ENCODE measurements at places on chromosomes 7 and 10.
A peak's percentile ranks its signal among the peaks of the same experiment; 100 is the strongest.

DNA sequence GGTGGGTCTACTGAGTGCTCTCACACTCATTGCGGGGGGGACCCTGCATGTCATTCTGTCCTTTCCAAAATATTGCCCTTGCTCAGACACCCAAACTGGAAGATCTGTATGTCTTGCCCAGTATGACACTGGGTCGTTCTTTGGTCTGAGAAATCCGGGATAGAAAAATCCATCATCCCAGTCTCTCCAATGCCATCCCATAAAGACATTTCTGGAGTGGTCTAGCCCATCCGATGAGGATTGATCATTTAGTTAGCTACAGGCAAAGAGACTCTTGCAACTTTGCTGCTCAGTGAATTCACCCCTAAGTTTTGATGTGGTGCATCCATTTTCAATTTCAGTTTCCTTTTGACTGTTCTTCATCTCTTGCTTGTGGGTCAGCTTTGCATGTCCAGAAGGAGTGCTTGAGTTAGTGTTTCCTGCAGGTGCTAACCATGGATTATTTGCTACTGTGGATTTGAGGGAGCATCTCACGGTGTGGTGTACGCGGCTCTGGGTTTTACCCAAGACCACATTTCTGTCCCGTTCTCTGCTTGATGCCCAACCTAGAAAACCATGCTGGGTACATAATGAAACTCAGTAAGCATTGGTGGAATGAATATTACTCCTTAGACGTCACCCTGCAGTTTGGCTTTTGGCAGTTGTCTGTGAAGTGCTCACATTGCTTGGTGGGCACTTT lies 247.0 kb upstream of the MKI67 start:
- DNase-seq: no peak

DNA sequence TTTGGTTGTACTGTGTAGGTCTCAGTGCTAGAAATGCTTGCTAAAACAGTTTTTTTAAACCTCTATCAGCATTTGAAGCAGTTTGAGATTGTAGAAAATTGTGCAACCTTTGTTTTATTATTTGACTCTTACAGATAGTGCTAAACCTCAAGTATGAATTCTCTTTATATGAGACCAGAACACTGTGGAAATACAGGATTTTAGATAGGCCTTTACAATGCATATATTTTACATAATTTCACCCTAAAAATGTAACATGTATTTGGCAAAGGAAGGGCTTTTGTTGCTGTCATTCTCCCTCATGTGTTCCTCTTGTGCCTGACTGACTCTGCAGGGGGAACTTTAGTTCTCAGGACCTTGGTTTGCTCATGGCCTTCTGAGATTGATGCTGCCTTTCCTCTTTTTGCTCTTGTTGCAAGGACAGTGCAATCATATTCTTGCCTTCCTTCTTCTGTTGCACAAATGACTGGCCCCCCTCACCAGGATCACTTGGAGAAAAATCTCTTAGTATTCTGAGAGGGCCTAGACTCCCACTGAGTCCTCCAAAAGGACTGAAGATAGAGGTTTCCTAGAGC lies 188.7 kb downstream of the PPP1R9A start:
- DNase-seq: no peak

DNA sequence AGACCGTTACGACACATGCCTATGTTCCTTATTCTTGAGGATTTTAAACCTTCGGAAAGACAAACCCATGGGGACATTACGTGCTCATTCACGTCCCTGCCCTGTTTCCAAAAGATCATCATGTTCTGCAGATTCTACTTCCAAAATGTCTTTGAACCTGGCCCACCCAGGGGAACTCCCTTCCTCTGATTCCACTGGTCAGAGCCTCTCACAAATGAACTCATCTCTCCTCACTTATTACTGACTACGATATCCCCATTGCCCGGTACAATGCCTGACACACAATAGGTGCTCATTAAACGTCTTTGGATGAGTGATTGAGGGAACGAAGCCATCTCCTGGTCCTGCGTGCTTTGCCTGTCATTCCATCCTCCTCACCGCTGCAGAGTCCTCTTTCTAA lies 168.3 kb upstream of the RNF32 start:
- no peak for DNase-seq

GRCh38 chr7:16916738-16917137 lies 35.0 kb upstream of the AGR3 start:
- DNase-seq: no peak

- no peak for DNase-seq
Observed at GRCh38 chr7:103929901-103930311, 59.6 kb downstream of the RELN start.

DNA sequence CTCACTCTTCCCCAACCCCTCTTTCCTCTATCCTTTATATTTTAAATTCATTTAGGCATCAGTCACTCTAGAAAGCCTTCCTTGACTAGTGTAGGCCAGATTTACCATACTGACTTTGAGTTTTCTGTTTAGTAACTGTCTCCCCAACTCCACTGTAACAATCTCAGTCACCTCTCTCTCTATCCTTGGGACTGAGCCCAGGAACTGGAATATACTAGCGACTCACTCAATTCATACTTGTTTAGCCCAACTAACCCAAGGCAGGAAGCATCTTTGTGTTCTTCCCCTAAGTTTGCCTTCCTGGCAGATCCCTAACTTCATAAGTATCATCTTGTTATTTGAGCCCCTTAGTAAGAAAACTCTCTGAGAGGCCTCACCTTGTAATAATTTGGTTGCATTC lies 19.1 kb downstream of the PLCE1 start:
- DNase-seq: no peak

DNA sequence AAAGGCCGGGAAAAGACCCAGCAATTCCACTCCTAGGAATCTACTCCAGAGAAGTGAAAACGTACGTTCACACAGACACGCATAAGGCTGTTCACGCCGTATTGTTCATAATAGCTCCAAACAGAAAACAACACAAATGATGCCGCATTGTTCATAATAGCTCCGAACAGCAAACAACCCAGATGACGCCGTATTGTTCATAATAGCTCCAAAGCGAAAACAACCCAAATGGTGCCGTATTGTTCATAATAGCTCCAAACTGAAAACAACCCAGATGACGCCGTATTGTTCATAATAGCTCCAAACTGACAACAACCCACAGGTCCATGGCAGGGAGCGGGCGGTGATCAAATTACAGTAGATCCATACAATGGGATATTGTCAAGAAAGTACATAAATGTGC lies 85.2 kb upstream of the DNAAF5 start:
- no peak for DNase-seq

GRCh38 chr7:81684514-81685269 lies 85.2 kb downstream of the HGF start:
- no peak for DNase-seq

GRCh38 chr7:157410831-157411556 lies 74.2 kb downstream of the DNAJB6 start:
- DNase-seq: no peak

DNA sequence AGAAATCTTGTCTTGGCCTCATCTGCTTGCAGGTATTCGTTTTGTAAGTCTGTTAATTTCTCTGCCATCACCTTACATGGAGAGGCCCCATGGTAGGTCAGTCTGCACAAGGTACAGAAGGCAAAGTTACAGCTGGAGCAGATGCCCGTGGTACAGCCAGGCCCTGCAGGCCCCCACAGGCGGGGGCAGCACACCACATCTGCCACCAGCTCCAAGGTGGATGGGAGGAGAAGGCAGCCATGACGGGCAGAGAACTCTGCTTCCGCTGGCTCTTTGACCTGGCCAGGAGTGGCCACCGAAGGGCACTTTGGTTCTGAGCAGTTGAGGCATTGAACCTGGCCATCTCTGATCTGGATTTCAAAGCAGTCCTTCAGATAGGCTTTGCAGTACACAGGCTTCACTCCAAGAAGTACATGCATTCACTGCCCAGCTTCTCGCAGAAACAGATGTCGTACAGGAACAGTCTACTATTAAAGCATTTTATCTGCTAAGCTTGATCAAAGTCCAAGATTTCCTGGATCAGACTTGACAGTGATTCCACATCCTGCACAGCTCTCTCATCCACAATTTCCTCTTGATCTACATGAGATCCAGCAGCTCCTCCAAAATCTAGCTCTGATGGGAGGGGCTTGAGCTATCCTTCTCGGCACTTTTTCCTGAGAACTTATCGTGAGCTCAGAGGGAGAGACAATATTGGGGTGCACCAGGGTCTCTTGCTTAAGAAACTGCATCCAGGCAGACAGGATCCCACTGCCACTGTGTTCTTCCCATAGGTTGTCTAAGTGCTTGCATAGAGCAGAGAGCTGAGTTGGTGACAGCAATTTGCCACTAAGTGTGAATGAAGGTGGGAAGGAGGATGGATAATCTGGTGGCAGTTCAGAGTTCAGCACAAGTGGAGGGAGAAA lies 120.7 kb downstream of the TRRAP start:
- DNase-seq: no peak

GRCh38 chr7:79593866-79594301 lies 140.4 kb upstream of the MAGI2 start:
- DNase-seq: no peak

DNA sequence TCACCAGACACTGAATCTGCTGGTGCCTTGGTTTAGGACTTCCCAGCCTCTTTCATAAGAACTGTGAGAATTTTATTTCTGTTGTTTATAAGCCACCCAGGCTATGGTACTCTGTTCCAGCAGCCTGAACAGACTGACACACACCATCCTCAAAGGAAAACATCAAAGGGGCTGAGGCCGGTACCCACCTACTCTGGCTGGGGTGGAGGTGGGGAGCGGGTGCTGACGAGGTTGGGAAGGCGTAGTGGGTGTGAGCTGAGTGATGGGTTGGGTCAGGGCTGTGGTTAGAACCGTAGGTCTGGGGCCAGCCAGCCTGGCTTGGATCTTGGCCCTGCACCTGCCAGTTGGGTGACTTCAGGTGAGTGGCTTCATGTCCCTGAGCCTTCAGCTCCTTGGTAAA lies 136.3 kb downstream of the SH3PXD2A start:
- DNase-seq: no peak

DNA sequence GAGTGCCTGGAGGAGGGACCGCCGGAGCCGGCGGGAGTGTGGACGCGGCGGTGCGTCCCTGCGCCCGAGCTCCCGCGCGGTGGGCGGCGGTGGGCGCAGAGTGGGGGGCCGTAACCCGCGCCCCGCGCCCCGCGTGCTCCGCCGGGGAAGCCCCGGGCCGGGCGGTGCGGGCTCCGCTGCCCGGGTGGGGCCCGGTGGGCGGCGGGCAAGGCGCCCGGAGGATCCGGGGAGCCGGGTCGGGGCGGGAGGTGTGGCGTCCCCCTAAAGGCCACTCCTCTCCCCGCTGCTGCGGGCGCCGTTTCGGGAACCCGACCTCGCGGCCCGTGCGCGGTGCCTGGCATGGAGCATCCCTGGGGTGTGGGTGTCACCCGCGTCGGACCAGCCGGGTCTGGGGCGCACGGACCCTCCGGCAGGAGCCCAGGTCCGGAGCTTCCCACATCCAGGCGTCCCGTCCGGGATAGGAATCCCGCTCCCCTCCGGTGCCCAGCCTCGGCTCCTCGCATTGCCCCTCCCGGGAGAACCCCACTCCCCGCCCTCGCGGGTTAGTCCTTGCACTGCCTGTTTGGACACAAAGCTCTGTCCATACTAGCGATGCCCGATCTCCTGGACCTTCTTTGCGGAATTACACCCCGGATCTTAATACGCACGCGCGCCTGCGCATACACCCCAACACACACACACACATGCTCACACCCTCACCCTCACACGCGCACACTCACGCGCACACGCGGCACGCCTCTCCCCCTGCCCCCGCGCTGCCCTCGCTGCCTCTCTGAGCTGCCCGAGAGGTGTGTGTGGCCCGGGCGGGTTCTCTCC lies 723 bp downstream of the MTURN start:
- peak; percentile 68 for DNase-seq

DNA sequence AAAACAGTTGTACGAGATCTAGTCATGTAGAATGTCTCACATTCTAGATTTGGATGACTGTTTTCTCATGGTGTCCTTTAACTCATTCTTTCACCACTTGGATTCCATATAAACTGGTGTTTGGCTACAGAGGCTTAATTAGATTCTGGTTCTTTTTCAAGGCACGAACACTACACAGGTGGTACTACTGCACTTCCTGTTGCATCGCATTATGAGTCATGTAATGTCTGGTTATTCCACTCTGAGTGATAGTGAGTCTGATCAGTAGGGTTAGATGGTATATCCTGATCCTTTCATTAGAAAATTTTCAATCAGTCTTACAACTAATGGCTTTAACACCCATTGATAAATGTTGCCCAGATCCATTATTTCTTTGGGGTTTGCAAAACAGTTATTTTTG lies 11.2 kb upstream of the AKAP9 start:
- DNase-seq: no peak

GRCh38 chr10:69455006-69455763 lies 3.9 kb downstream of the TSPAN15 start:
- no peak for DNase-seq

- peak; percentile 95 for DNase-seq
Observed at GRCh38 chr10:31032258-31033132, 830 bp upstream of the ZNF438 start.

DNA sequence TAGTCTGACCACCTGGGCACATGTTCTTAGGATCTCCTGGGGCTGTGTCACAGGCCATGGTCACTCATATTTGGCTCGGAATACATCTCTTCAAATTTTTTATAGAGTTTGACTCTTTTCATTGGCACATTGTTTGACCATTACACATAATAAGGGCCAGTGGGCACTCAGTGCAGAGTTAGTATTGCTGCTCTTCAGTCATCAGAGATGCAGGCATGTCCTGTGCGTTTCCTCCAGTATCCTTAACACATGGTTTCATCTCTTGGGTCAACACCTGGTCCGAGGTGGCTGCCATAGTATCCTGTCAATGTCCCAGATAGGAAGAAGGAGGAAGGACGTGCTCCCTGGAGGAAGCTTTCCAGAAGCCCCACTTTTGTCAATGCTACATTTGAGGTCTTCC lies 125.0 kb downstream of the FAM107B start:
- DNase-seq: no peak

- no peak for DNase-seq
Observed at GRCh38 chr7:68246189-68246633, 1249.6 kb downstream of the TYW1 start.

DNA sequence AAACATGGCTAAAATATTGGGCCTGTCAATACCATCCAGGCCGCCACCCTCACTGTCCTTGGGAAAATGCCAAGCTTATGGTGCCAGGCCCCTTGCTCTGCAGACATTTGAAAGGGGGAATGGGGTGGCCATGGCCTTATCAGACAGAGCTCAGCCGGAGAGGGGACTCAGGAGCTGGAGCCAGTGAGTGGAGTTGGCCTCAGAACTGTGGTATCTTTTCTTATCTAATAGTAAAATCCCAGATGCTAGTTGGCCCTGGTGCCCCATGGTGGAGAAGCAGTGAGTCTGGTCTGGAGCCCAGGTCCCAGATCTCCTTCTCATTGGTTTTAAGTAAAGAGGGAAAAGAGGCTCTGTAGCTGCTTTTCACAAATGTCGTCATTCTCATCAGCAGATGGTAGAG lies 49.6 kb upstream of the SORCS3 start:
- no peak for DNase-seq

GRCh38 chr10:34607894-34608293 lies 207.2 kb downstream of the PARD3 start:
- DNase-seq: no peak

GRCh38 chr10:97111615-97112014 lies 74.1 kb downstream of the SLIT1 start:
- DNase-seq: no peak

DNA sequence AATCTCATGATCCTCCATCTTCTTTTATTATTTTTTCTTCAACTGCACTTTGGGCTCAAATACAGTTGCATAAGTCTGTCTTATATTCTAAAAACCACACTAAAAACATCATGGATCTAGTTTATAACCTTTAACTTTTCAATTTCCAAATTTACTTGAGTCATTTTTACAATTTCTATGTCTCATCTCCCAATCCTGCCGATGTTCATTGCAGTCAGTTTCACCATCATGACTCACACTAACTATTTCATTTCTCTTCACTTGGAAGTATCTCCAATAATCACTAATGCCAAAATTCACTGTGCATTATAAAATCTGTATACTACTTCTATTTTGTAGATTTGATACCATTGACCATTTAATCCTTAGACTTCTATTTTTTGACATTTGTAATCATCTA lies 806.9 kb upstream of the SORCS1 start:
- no peak for DNase-seq

All from CD4-positive, alpha-beta T cell treated with Interleukin-12 subunit alpha and Interleukin-12 subunit beta, for 1 hour (primary cell).